ENCODE measurements at places on chromosomes 7 and 10.

GRCh38 chr10:33270971-33271370 lies 63.5 kb downstream of the NRP1 start:
- peaks cover 26% of the 10 kb centered on the region for H3K4me1 ChIP-seq
- H3K27me3 ChIP-seq, result no peaks in the 10 kb centered on the region
- no peak for DNase-seq
- no peak overlapping the region for H3K27ac ChIP-seq

GRCh38 chr7:17769918-17770317 lies 170.4 kb downstream of the SNX13 start:
- no peaks in the 10 kb centered on the region for H3K36me3 ChIP-seq
- DNase-seq, result peak; percentile 78
- H3K27me3 ChIP-seq, result no peaks in the 10 kb centered on the region
- peaks cover 8% of the 10 kb centered on the region for H3K4me1 ChIP-seq

- H3K27ac ChIP-seq, result no peak within 1 kb of the TSS
- no peaks in the 10 kb centered on the region for H3K36me3 ChIP-seq
- peak; percentile 48 for DNase-seq
- peaks cover 8% of the 10 kb centered on the region for H3K4me1 ChIP-seq
- peak within 1 kb of the TSS; percentile 48 for H3K4me3 ChIP-seq
Measured at GRCh38 chr7:82443547-82444219, at the start of gene CACNA2D1. TSS of gene CACNA2D1 (minus strand) at chr7:82443777.

- no peak overlapping the region for H3K27ac ChIP-seq
- H3K27me3 ChIP-seq, result no peaks in the 10 kb centered on the region
- no peak overlapping the region for H3K4me3 ChIP-seq
Measured at GRCh38 chr7:80127412-80128160, 7.0 kb upstream of the GNAI1 start.
